Breast epithelium (tissue), 4 donors: ENCODE measurements at places on chromosomes 13 and 19.

- DNase-seq, result no peak
Observed at GRCh38 chr13:99376924-99377323, 69.7 kb upstream of the GPR183 start.

GRCh38 chr19:29576761-29577648, 29.1 kb upstream of the POP4 start:
- DNase-seq, result no peak

DNA sequence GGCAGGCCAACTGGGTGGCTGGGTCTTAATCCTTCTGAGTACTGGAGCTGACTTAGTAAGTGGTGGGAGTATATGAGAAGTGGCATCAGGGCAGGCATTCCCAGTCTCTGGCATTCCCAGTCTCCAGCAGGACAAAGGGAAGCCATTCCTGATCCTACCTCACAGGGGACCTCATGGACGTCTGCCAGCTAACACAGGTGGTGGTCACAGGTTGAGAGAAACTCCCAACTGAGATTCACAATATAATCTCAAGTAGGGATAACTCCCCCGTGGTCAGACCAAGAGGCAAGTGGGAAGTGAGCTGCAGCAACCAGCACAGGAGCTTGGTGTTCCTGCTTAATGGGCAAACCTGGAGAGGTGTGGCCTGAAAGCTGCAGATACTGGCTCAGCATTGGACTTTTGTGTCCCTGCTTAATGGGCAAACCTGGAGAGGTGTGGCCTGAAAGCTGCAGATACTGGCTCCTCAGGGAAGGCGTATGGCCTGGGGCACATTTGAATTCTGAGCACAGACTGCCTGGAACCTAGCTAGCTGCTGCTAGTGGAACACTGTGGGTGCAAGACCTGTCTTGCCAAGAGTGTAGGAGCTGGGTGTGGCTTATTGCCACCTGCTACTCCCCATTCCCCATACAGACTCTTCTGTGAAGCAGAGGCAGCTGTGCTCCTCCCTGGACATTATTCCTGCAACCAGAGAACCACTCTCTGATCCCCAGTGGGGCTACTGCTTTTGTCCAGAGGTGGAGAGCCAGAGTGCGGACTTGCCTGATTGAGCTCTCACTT, 25.9 kb upstream of the OR10H2 start:
- DNase-seq, result no peak

GRCh38 chr13:38358684-38359083, 9.0 kb downstream of the UFM1 start:
- DNase-seq, result no peak

DNA sequence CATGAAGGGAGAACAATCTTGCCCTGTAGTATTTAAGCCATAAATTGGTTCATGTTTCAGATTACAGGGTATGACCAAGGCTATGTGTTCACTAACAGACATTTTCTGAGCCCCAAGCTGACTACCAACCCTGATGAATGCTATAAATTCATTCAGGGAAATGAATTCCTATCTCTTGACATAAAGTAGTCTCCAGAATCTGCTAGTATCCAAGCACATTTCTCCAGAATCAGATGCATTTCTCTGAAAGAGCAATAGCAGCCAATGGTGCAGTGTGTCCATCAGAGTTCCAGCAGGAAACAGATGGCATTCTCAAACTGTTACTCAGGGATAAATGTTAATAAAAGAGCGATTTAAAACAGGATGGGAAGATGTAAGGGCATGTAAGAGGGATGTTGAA, 226.4 kb downstream of the COG6 start:
- no peak for DNase-seq

- no peak for DNase-seq
Observed at GRCh38 chr13:28558567-28558966, 63.6 kb upstream of the FLT1 start.

DNA sequence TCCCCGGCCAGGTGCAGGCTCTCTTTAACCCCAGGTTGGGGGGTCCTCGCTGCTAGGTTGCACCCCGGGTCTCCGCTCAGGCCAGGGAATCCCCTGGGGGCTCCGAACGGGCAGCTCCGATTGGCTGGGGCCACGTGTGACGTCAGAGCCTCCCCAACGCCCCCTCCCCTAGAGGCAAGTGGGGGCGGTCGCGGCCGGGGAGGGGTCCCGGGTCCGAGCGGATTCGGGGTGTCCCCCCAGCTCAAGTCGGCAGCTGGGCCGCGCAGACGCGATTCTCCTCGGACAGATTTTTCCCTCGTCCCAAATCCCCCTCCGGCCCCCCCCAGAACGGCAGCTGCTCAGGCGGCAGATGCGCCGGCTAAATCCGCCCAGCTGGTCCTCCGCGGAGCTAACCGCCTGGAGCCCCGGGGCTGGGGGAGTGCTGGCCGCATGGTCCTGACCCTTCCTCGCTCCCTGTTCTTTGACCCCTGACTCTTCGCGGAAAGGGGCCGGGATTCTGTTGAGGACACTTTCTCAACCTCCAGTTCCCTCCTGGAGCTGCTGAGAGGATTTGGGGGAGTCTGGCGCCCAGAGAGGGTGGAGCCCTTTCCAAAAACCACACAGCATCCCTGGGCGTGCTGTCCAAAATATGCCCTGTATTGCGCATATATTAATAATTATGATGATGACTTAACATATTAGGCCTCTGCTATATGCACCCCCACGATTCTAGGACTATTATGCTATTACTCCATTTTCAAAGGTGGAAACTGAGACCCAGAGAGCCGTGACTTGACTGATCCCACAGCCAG, 25.4 kb upstream of the SEMA6B start:
- DNase-seq, result no peak

DNA sequence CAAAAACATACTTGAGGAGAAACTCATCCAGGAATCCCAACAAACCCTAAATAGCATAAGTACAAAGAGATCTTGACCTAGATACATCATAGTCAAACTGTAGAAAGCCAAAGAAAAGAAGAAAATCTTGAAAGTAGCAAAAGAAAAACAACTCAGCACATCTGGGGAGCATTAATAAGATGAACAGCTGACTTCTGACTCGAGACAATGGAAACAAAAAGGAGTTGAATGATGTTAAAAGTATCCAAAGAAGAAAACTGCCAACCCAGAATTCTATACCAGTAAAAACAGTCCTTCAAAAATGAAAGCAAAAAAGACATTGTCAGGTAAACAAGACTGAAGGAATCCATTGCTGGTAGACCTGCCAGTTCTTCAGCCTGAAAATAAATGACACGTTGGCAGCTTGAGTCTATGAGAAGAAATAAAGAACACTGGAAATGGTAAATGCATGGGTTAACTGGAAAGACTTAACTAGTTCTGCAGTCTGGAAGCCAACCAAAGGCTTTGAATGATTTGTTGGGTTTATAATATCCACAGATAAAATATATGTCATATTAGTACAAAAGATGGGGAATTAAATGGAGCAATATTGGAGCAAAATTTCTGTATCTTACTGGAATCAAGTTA, 46.8 kb downstream of the TSSK6 start:
- no peak for DNase-seq

GRCh38 chr19:41341669-41342490, 11.8 kb downstream of the TGFB1 start:
- no peak for DNase-seq

GRCh38 chr19:4229179-4229931, at the start of gene EBI3:
Gene EBI3 (plus strand): TSS chr19:4229523. CDS start chr19:4229551, 28 bp downstream.
- DNase-seq, result no peak

DNA sequence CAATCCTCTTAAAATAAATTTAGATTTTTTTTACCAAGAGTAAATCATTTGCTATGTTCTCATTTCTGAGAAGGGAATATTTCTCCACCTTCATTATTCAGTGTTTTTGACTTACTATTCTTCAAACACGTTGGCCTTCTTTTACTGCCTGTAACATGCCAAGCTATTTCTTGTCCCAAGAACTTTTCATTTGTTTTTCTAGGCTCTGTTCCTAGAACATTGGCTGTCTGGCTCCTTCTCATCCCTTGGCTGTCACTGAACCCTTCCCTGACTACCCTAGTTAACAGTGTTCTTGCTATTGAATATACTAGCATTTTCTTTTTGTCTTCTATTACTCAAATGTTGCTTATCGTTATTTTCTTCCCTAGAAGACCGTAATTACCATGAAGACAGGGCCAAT, 248.1 kb downstream of the ITGBL1 start:
- no peak for DNase-seq

DNA sequence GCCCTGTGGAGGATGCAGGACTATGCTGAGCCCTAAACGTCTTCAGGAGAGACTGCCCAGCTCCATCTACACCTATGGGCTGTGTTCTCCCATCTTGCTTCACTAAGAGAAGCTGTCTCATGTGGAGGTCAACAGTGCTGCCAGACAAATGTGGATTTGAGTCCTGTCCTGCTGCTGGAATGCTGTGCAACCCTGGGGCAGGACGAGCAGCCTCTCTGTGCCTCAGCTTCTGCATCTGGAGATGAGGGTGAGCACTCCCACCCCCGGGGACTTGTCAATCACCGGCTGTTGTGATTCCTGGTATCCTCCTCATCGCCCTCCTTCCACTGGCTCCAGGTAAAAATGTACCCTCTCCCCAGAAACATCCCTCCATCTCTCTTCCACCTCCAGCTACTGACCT, 16.3 kb downstream of the EPS15L1 start:
- no peak for DNase-seq

DNA sequence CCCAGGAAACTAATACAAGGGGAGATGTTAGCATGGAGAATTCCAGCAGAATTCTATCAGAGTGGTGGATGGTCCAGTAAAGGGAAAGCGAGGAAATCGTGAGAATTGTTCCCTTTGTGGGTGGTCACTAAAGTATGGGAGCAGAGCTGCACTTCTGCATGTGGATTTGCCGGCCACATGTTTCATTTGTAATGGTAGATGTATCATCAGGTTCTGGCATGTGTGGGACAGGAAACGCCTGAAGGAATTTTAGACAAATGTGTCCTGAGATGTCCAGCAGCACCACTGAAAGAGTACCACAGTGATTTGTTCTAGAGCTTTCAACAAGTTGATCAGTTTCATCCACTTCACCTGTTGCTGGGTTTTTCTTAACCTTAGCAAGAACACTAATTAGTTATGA, 308.4 kb downstream of the SHISA2 start:
- DNase-seq, result no peak

- no peak for DNase-seq
Observed at GRCh38 chr13:99144306-99144705, 56.3 kb upstream of the UBAC2 start.

DNA sequence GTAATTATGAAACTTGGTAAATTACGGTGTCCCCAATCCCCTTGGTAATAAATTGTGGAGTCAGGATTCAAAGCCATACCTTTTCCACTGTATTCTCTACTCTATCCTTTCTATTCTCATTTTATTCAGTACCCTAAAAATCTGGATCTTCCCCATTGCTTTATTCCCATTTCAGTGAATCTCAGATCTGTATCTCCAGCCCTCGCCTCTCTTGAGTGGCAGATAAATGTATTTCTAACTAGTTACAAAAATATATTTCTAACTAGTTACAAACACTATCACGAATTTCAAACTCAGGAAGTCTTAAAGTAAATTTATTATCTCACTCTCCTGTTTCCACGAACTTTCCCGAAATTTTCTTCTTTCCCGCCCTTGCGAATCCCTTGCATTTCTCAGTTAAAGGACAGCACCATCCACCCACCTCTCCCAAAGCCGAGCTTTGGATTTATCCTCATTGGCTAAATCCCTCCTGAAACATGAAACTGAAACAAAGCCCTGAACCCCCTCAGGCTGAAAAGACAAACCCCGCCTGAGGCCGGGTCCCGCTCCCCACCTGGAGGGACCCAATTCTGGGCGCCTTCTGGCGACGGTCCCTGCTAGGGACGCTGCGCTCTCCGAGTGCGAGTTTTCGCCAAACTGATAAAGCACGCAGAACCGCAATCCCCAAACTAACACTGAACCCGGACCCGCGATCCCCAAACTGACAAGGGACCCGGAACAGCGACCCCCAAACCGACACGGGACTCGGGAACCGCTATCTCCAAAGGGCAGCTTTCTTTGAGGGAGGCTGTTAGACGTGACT, 164.3 kb upstream of the PABPC3 start:
- DNase-seq, result no peak

DNA sequence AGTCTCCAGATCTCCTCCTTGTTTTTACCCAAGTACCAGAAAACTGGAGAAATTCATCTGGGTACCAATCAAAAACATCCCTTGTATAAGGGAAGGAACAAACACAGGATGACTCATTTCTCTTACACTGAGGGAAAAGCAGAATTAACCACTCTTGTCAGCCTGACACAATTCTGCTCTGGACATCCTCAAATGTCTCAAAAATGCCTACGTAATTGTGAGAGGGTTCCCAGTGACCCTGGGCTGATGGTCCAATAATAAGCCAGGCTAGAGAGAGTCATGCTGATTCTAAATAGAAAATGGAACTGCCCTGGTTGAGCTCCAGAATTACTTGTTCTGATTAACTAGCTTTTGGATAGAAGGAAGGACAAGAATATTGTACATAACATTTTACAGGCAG, 14.5 kb downstream of the ZNF708 start:
- no peak for DNase-seq

- DNase-seq, result no peak
Observed at GRCh38 chr13:28408235-28408848, 86.6 kb downstream of the FLT1 start.

- DNase-seq, result no peak
Observed at GRCh38 chr19:44767295-44768180, 10.2 kb upstream of the CBLC start.

- DNase-seq, result no peak
Observed at GRCh38 chr13:114145256-114145655, 12.8 kb upstream of the RASA3 start.

DNA sequence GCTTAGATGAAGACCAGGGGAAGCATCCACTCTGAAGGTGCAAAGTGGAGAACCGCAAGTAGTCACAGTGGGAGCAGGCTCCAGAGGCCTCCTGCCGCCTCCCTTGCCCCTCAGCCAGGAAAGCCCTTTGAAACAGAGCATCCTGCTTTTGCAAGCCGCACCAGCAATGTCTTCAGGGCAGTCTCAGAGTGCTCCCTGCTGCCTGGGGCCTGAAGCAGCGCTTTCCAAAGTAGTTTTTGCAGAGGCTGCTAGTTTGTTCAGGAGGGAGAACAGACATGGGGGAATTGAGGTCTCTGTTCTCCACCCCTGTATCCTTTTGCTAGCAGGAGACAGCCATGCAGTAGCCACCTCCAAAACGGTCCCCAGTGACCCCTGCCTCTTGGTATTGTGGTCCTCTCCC, 15.8 kb upstream of the POP4 start:
- DNase-seq, result no peak

GRCh38 chr19:53876651-53877224, 5.3 kb upstream of the PRKCG start:
- no peak for DNase-seq

GRCh38 chr13:100515410-100515800, 73.2 kb downstream of the GGACT start:
- no peak for DNase-seq
